Common myeloid progenitor, CD34-positive (primary cell): ENCODE measurements at places on chromosomes 7 and 10.

DNA sequence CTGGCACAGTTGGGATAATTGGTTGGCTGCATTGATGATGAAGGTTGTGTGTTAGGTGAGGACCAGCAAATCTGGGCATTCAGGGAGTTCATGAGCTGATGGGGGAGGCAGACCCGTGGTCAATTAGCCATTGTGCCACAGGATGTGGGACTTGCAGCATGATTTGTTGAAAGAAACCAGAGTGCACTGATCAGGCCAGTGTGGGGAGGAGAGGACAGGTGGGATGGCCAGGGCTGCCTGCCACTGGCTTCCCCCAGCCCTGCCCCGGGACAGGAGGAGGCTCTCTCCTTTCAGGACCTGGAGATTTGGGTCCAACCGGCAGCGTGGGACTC is 4.3 kb downstream of the CLIP2 start:
- H3K36me3 ChIP-seq = no peaks in the 10 kb centered on the region

DNA sequence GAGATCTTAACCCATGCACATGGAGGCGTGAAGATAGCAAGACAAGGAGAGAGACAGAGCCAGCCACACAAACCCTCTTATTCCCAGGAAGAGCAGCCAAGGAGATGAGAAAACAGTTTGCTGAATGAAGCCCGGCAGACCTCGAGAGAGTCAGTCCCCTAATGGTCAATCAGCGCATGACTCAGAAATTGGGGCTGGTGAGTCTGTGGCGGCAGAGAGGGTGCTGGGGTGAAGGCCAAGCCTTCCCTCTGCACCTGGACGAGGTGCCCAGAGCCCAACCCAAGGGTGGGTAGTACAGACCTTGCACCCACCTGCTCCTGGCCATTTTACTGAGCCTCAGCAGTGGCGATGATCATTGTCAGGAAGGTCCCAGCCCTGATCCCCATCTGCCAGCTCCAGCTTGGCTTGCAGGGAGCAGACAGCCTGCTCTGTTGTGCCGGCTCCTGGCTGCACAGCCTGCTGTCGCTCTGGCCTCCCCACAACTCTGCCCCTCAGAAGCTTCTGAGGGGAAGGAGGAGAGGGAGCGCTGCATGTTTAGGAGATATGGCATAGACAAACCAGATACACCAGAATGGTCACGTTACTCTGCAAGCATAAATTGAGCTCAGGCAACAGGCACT is 256.6 kb downstream of the RPS24 start:
- H3K4me3 ChIP-seq = no peak overlapping the region
- H3K4me1 ChIP-seq = no peaks in the 10 kb centered on the region
- no peak overlapping the region for H3K27ac ChIP-seq

- H3K36me3 ChIP-seq = no peaks in the 10 kb centered on the region
- H3K4me3 ChIP-seq = no peak overlapping the region
- DNase-seq = no peak
Measured at GRCh38 chr7:78326189-78326588, 527.6 kb downstream of the PHTF2 start.

DNA sequence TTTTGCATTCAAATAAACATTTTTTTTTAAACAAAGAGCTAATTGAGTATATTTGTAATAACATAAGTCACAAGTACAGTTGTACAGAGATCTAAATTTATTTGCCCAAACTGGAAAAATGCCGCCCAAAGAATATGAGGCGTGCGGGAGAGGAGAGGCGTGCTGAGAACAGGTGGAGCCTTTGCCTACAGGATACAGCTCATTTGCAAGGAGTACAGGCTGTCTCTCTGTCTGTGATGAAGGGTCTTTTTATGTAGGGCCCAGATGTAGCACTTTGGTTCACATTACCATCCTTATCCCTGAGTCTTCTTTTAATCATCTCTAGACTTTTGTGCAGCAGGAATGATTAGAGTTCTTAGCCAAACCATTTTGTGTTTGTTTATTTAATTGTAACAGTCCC is 58.2 kb downstream of the POU6F2 start:
- peaks cover 2% of the 10 kb centered on the region for H3K27me3 ChIP-seq
- H3K27ac ChIP-seq = no peak overlapping the region
- no peaks in the 10 kb centered on the region for H3K36me3 ChIP-seq
- no peak overlapping the region for H3K4me3 ChIP-seq
- no peak for DNase-seq

- no peaks in the 10 kb centered on the region for H3K36me3 ChIP-seq
- H3K4me1 ChIP-seq = no peaks in the 10 kb centered on the region
- H3K27me3 ChIP-seq = no peaks in the 10 kb centered on the region
- DNase-seq = no peak
- no peak overlapping the region for H3K4me3 ChIP-seq
- H3K27ac ChIP-seq = no peak overlapping the region
Measured at GRCh38 chr7:134941952-134942351, 44.4 kb upstream of the AGBL3 start.

GRCh38 chr7:136336932-136337331 is 359.8 kb upstream of the MTPN start:
- H3K4me1 ChIP-seq = no peaks in the 10 kb centered on the region
- H3K27me3 ChIP-seq = no peaks in the 10 kb centered on the region
- no peaks in the 10 kb centered on the region for H3K36me3 ChIP-seq

DNA sequence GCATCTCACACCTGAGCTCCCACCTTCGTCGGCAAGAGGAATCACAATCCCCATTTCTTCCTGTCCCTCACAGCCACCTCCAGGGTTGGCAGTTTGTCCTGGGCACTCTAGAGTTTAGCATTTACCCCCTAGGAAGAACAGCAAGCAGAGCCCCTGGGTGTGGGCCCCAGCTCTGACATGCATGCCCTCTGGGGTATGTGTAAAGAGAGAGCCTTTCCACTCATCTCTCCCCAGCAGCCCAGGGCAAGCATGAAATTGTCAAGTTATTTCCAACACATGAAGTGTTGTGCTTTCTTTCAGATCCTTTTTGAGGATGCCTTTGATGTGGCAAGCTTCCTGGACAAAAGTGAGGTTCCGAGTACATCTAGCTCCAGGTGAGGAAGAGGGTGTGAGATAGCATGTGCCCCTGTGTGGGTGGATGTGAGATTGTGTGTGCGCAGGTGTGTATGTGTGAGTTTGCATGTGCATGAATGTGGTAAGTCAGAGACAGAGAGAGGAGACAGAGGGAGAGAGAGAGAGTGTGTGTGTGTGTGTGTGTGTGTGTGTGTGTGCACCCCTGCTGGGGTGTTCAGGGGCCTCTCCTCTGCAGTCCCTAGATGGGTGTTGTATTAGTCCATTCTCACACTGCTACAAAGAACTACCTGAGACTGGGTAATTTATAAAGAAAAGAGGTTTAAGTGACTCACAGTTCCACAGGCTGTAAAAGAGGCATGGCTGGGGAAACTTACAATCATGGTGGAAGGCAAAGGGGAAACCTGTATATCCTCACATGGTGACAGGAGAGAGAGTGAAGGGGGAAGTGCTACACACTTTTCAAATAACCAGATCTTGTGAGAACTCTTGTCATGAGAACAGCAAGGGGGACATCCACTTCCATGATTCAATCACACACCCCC is 18.1 kb downstream of the STRA8 start:
- peak; percentile 60 for DNase-seq
- H3K4me1 ChIP-seq = peaks cover 26% of the 10 kb centered on the region
- H3K27ac ChIP-seq = no peak overlapping the region
- H3K27me3 ChIP-seq = no peaks in the 10 kb centered on the region
- H3K4me3 ChIP-seq = no peak overlapping the region

DNA sequence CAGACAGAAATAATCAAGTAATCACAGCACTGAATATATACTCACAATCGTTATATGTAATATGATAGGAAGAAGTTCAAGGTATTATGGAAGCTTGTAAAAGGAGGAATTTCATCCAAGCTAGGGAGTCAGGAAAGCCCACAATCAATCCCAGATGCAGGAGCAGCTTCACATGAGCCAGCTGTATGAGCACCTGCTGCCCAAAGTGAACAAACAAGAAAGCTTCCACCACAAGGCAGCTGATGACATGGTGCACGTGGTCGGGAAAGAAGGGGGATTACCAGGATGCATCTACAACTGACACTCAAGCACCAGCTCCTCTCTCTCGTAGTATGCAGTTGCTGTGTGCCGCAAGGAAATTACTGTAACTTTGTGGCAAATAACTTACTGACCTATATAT is 225.2 kb downstream of the XPNPEP1 start:
- no peaks in the 10 kb centered on the region for H3K4me1 ChIP-seq
- no peaks in the 10 kb centered on the region for H3K36me3 ChIP-seq
- H3K4me3 ChIP-seq = no peak overlapping the region

- H3K36me3 ChIP-seq = no peaks in the 10 kb centered on the region
- no peak overlapping the region for H3K27ac ChIP-seq
- H3K4me1 ChIP-seq = no peaks in the 10 kb centered on the region
Measured at GRCh38 chr10:36187380-36188079, 545.4 kb upstream of the FZD8 start.

DNA sequence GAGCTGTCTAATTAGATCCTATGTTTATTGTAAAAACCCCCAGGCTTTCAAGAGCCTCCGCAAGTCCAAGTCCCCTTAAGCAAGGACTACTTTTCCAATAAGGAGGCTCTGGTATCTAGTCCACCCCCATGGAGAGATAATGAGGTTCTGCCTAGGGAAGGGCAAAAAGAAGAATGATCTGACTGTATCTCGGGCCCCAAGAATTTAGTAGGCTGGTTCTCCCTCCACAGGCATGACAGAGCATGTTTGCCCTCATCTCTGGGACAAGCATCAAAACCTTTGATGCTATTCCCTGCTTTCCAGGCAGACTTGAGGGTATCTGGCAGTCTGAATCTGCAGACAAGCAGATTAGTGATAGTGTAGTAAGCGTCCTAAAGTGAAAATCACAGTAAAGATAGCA is 19.0 kb downstream of the ABCB1 start:
- peak overlapping the region; percentile 3 for H3K27ac ChIP-seq
- no peaks in the 10 kb centered on the region for H3K4me1 ChIP-seq
- peaks cover 13% of the 10 kb centered on the region for H3K36me3 ChIP-seq
- H3K27me3 ChIP-seq = no peaks in the 10 kb centered on the region
- no peak for DNase-seq
- H3K4me3 ChIP-seq = no peak overlapping the region

GRCh38 chr7:116393654-116394053 is 105.9 kb upstream of the CAV2 start:
- no peaks in the 10 kb centered on the region for H3K36me3 ChIP-seq
- H3K27me3 ChIP-seq = no peaks in the 10 kb centered on the region
- no peak overlapping the region for H3K4me3 ChIP-seq
- H3K4me1 ChIP-seq = no peaks in the 10 kb centered on the region
- H3K27ac ChIP-seq = no peak overlapping the region

GRCh38 chr10:22630234-22631174 is 83.9 kb downstream of the PIP4K2A start:
- peak; percentile 86 for DNase-seq
- peaks cover 6% of the 10 kb centered on the region for H3K4me1 ChIP-seq
- H3K27me3 ChIP-seq = no peaks in the 10 kb centered on the region
- H3K4me3 ChIP-seq = no peak overlapping the region
- H3K36me3 ChIP-seq = no peaks in the 10 kb centered on the region

DNA sequence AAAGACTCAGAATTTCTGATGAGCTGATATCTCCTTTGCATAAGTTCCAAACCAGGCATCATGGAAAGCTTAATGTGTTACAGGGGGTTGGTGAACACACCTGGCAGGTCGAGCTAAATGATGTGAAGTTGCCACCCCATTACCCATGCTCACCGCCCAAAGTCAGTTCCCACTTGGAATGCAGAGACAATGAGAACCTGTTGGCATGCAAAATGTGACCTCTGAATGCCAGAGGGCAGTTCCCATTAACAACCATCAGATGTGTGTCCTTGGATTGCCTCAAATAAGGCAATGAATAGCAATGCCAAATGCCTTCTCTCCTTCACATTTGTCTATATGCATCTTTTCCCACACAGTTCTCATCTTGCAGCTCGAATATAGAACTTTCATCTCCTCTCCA is 190.7 kb downstream of the CDCA7L start:
- H3K27ac ChIP-seq = no peak overlapping the region
- H3K4me3 ChIP-seq = no peak overlapping the region
- no peaks in the 10 kb centered on the region for H3K36me3 ChIP-seq
- H3K4me1 ChIP-seq = no peaks in the 10 kb centered on the region
- no peaks in the 10 kb centered on the region for H3K27me3 ChIP-seq
- DNase-seq = no peak

GRCh38 chr10:69361303-69361614 is 55.5 kb downstream of the TACR2 start:
- no peak overlapping the region for H3K4me3 ChIP-seq
- peaks cover 27% of the 10 kb centered on the region for H3K4me1 ChIP-seq
- H3K36me3 ChIP-seq = peaks cover 27% of the 10 kb centered on the region
- H3K27me3 ChIP-seq = no peaks in the 10 kb centered on the region
- no peak overlapping the region for H3K27ac ChIP-seq

GRCh38 chr7:73437091-73437490 is 3.5 kb downstream of the FZD9 start:
- H3K27me3 ChIP-seq = no peaks in the 10 kb centered on the region
- no peak overlapping the region for H3K27ac ChIP-seq
- peaks cover 29% of the 10 kb centered on the region for H3K36me3 ChIP-seq
- no peak overlapping the region for H3K4me3 ChIP-seq
- peaks cover 4% of the 10 kb centered on the region for H3K4me1 ChIP-seq

DNA sequence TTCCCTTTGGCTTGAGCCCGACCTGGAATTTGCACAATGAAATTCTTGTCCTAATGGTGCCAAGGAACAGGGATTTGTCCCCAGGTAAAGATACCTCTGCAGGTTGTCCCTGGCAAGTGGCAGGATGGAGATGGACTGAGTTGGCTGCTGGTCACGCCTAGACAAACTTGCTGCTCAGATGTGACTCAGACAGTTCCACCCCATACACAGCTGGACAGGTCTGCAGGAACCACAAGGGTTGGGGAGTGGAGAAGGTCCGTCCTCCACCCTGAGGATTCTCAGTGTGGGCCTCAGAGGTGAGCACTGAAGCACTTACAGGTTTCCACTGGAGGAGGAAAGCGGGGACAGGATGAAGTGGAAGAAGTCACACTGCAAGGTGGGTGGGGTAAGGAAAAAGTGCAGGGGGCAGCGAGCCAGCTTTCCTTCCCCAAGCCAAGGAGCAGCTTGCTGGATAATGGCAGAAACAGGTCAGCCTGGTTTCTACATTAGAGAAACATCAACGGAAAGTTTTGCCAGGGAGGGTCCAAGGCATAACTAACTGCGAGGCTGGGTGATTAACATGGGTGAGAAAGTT is 20.5 kb downstream of the ITPRIP start:
- no peak overlapping the region for H3K27ac ChIP-seq
- H3K36me3 ChIP-seq = peaks cover 51% of the 10 kb centered on the region
- H3K27me3 ChIP-seq = no peaks in the 10 kb centered on the region
- H3K4me3 ChIP-seq = no peak overlapping the region
- peaks cover 47% of the 10 kb centered on the region for H3K4me1 ChIP-seq
- no peak for DNase-seq
